ENCODE measurements at places on chromosomes 2 and 18.
A peak's percentile ranks its signal among the peaks of the same experiment; 100 is the strongest.

- DNase-seq = no peak
These were observed 283.1 kb downstream of the CPS1 start for GRCh38 chr2:210839450-210839849.

DNA sequence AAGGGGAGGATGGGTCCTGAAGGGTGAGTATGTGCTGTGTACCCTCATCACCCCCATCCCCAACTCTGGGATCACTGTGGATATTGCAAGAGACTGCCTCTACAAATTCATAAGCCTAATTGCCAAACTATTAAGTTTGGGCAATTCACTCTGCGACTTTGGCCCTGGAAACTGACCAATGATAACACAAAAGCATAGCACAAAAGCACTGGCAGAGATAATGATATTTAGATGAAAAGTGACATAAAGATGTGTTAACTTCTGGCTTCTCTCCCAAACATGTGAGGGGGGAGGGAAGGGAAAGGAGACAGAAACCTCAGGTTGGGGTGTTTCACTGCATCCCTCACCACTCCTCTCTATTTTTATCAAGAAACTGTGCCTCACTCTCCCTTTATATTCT, 150.3 kb downstream of the SATB2 start:
- DNase-seq = no peak

DNA sequence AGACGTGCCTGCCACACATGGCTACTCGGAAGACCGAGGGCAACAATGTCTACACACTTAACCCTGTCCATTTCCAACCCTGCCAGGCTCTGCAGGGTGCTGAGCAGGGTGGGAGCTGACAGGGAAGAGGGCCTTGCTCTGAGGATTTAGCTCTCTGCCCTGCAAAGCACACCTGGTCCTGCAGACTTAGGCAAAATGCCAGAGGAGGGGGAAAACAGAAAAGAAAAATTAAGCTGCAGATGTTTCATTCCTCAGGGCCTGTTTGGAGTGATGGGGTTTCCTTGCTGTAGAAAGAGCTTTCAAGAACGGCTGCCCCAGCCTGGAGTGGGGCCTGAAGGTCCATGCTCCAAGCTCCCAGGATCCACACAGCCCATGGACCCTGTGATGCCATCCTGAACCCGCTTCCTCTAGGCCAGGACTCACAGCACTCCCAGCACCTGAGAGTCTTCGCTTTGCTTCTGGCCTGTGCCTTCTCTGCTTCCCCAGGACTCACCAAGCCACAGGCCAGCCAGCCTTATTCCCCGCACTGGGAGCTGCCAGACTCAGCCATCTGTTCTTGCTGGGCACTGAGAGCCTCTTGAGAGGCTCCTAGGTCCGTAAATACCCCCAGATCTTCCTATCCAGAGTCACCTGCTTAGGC, 9.1 kb upstream of the TEX51 start:
- no peak for DNase-seq

DNA sequence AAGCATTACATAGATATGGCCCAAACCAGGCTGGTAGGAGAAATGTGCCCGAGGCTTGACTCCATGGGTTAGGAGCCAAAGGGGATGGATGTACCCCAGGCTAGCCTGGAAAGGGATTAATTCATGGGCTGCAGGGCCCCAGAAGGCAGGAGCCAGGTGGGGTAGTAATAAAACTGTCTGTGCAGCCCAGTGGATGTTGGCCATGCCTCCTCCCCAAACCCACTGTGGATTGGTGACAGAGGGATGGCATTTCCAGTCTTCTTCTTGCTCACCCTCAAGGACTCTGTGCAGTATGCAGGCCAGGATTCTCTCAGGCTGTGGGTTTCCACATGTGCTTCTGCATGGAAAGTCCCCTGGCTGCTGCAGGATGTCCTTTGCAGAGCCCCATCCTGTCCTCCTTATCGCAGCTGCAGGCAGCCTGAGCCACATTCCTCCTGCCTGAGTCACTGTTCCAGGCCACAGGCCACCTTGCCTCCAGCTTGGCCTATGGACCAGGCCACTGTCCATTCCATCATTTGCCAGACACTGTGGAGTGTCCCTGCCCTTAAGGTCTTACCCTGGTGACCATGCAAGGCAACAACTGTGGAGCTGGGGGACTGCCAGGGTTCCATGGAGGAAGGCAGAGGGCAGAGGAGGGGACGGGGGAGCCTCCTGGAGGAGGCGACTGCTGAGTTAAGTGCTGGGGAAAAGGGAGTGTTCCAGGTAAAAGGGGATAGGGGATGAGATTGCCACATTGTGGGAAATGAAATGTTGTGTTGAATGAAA, 38.9 kb downstream of the INO80C start:
- DNase-seq = peak; percentile 62

- no peak for DNase-seq
These were observed 26.9 kb upstream of the TTN start for GRCh38 chr2:178834086-178834485.

DNA sequence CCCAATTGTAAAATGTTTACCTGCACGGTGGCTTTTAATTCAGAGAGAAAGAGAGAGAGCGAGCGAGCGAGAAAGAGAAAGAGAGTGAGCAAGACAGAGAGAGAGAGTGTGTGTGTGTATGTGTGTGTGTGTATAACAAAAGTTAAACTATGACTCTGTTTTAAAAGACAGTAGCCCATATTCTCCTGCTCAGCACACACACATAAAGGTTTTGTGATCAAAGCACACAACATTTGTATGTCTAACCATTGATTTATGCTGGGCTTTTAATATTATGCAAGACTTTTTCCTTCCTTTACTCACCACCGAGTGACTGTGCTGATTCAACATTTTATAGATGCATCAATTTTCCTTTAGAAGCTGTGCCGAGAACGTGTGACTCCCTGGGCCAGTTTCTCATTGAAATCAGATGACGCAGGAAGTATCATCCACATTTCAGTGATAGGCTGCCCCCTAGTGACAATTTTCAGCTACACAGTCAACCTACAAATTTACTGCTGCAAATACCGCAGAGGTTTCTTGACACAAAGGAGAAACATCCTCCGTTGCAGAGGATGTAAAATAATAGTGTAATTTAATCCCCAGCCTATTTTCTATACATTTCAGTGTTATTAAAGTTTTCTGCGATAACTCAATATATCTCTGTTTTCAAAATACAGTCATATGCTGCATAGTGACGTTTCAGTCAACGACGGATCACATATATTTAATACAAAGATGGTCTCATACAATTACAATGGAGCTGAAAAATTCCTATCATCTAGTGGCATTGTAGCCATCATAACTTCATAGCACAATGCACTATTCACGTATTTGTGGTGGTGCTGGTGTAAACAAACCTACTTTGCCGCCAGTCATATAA, 165.9 kb upstream of the TANK start:
- peak; percentile 63 for DNase-seq

- DNase-seq = no peak
These were observed 74.3 kb downstream of the BCL2L11 start for GRCh38 chr2:111194835-111195621.

GRCh38 chr2:68845043-68845442, 26.2 kb downstream of the BMP10 start:
- DNase-seq = no peak

DNA sequence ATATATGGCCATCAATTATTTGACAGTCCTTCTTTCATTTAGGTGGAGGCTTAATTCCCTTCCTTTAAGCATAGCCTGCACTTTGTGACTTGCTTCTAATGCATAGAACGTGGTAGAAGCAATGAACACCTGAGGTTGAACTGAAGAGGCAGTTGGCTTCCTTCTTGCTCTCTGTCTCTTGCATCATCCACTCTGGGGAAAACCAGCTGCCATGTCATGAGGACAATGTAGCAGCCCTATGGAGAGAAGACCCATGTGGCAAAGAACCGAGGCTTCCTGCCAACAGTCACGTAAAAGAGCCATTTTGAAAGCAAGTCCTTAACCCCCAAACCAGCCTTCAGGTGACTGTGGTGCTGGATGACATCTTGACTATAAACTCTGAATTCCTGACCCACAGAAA, 46.8 kb downstream of the ATOH8 start:
- DNase-seq = no peak

DNA sequence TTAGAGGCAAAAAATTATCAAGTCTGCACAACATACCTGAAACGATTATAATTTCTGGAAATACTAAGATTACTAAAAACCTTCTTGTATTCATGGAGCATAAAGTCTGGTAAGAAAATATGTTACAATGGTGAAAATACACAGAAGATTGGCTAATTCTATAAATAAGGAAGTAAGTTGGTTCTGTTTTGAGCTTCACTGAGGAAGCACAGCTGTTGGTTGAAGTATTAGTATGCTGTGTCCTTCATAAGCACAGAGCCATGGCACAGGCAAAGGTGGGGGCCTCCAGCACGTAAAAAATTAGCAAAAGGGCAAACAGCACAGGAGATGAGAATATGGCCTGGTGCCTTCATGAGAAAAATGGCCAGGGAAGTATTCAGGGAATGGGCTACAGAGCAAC, 40.4 kb upstream of the ANKRD62 start:
- no peak for DNase-seq

GRCh38 chr2:161172901-161173540, 12.8 kb downstream of the TANK start:
- no peak for DNase-seq

DNA sequence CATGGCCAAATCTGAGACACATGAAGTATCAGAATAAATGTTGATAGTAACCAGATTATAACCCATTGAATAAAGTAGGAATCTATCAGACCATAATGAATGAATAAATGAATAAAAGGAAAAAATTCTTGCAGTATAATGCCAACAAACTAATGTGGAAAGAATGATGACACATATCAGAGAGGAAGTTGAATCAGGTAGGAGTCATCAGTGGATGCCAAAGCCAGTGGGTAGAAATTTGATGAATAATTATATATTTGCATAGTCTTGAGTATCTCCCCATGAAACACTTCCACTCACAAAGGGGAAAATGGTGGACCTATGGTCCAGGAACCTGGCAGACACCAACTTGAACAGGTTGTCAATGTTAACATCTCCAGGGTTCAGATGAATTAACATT, 68.6 kb downstream of the GALNT3 start:
- peak; percentile 53 for DNase-seq

GRCh38 chr2:105073591-105073990, 35.7 kb downstream of the MRPS9 start:
- no peak for DNase-seq

DNA sequence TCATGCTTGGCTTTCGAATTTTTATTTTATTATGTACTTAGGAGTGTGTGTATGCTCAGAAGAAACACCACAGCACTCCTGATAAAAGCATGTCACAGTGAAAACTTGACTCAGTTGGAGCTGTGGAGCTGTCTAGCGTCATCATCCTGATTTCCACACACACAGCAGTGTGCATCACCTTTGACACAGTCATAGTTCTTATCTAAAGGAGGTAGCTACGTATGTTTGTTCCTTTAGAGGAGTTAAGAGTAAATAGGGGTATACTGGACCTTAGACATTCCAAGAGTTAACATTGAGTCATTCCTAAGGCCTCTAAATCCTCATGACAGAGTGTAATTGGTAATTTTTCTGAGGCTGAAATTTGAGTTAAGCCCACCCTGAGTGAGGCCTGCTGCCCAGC, 96.9 kb downstream of the PHLPP1 start:
- DNase-seq = no peak

DNA sequence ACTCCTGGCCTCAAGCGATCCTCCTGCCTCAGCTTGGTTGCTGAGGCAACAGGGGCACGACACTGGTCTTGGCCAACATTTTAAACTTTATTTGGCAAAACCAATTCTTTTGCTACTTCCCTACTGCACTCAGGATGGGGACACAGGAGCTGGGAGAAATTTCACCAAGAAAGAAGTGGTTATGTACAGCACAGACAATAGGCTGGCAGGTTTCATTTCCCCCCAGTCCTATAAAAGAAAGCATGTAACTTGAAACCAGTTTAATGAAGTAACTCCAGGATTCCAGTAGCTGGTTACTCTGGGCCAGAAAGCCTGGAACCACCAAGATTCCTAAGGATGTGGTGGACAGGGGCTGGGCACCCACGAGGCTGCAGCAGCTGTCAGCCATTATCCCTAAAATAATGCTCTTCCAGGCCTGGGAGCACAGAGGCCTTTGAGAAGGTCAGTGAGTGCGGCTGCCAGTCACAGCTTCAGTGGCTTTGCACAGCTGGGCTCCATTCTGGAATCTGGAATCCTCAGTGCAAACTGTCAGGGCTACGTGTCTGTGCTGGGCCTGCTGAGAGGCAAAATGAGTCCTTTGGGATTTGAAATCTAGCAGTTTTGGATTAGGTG, 142.3 kb upstream of the ITGA6 start:
- DNase-seq = peak; percentile 57

- DNase-seq = no peak
These were observed 44.2 kb downstream of the ZEB2 start for GRCh38 chr2:144475569-144476275.

DNA sequence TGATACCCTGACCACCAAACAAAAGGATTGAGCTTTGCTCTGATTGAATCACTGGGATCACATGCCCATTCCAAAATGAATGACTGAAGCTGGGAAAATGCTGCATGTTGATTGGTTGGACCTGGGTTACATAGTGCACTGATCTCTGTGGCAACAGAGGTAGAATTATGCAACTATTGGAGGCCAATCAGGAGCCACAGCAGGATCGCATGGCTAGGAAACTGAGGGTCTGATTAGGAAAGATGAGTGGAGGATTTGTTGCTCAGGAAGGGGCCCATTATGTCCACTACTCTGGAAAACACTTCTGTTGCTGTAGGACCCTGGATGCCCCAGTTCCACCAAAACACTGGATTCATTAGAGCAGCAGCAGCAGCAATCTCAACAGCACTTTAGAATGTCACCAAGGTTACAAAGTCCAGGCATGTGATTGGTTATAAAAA, 25.9 kb upstream of the SGPP2 start:
- no peak for DNase-seq

DNA sequence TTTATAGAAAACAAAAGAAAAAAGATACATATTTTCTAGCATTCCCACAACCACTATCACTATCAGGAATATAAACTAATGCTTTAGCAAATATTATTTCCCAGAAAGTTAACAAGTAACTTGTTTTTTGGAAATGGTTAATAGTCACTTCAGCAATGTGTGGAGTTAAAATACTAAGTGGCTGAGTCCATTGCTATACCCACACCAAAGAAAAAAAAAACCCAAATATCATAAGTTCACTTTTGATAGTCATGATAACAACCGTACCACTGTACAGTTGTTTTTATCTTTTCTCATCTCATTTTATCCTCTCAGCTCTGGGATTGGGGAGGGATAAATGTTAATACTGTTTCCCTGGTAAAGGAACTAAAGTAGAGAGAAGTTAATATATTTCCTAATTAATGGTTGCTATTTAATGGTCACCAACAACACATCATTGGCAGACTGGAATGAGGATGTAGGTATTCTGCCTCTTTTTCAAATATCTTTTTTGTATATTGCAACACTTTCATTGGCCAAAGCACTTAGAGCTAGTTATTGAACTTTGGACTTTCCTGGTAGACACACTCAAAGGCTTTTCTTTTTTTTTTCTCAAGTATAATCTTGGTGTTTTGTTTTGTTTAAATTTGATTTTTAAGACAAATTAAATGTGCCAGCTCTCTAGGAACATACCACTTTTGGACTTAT, 18.4 kb upstream of the KANSL1L start:
- DNase-seq = no peak

GRCh38 chr2:45024600-45025291, 15.5 kb upstream of the SIX2 start:
- peak; percentile 80 for DNase-seq

GRCh38 chr18:3902676-3903075, 452.7 kb downstream of the TGIF1 start:
- no peak for DNase-seq

All from AG08396 (cell line).